ENCODE measurements at places on chromosomes 13 and 19.

DNA sequence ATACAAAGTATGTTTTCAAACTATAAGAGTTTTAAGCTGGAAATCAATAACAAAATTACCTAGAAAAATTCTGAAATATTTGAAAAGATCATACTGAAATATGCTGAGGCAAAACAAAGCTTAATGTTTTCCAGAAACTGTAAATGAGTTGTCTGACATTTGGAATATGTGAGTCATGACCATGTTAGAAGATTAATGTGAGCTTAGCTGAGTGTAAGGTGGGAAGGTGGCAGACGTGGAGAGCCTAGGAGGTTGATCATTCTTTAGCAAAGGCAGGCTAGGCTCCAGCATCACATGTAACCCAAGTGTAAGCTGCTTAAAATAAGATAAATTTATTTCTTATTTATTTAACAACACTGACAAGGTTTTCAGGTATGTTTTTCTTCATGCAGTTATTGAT lies 2086.1 kb upstream of the PCDH20 start:
- no peak for DNase-seq

- DNase-seq: no peak
These were observed 114.2 kb downstream of the RAP2A start for GRCh38 chr13:97548138-97548537.

- no peak for DNase-seq
These were observed 406.5 kb downstream of the IRS2 start for GRCh38 chr13:109379930-109380329.

DNA sequence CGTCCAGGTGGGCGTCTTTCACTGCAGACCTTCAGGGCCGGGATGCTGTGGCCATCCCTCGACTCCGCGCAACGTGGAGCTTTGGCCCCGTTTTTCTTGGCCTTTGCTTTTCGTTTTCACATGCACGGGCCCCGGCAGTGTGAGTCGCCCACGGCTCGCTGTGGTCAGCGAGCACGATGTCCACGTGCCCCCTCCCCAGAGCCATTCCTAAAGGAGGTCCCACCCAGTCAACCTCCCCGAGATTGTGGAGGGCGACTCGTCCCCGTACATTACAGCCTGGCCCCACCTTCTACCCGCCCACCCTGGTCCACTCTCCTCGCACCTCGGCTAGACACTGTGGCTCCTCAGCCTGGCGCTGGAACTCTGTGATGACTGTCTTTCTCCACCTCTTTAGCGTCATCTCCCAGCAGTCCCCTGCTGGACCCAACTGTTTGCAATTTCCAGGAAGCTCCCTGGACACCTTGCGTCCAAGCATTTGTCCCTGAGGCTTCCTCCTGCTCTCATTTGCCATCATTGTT lies 405 bp downstream of the ZNF446 start:
- no peak for DNase-seq

DNA sequence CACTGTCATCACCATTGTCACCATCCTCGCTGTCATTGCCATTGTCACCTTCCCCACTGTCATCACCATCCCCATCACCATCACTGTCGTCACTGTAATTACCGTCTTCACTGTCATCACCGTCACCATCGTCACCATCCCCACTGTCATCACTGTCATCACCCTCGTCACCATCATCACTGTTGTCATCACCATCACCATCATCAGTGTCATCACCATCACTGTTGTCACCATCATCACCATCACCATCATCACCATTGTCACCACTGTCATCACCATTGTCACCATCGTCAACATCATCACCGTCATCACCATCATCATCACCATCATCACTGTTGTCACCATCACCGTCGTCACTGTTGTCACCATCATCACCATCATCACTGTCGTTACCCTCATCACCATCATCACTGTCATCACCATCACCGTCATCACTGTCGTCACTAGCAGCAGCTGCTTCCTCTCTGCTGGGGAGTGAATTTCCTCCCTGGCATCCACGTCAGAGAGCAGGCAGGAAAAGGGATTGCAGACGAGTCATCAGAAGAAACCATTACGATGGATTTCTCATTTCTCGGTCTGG lies 27.3 kb downstream of the TMEM255B start:
- DNase-seq: no peak

DNA sequence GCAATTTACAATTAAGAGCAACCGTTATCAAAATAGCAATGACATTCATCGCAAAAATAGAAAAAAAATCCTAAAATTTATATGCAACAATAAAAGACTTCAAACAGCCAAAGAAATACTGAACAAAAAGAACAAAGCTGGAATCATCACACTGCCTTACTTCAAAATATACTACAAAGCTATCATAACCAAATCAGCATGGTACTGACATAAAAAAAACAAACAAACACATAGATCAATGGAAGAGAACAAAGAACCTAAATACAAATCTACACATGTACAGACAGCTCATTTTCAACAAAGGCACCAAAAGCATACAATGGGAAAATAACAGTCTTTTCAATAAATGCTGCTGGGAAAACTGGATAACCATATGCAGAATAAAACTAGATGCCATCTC lies 6.4 kb downstream of the ZNF562 start:
- no peak for DNase-seq

GRCh38 chr13:29936051-29936813 lies 85.8 kb upstream of the UBL3 start:
- DNase-seq: no peak

DNA sequence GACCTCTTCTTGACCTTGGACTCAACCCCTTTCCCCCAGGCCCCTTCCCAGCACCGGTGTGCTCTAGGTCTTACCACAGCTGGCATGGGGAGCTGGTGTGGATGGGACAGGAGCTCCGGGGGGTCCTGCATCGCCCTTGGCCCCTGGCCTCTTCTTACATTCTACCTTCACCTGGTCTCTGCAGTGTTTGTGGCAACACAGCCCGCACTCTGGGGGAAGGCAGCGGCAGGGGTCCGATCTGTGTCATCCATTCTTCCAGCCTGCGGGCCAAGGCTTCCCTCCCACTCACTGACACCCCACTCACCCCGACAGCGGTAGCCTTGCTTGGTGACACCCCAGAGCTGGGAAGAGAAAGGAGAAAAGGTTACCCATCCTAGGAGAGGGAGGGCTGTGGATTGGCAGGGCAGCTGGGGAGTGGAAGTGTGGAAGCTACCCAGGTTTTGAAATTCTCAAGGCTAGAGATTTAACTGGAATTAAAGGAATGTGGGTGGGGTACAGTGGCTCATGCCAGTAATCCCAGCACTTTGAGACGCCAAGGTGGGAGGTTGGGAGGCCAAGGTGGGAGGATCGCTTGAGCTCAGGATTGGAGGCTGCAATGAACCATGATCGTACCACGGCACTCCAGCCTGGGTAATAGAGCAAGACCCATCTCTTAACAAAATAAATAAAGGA lies 8.3 kb downstream of the FAM98C start:
- no peak for DNase-seq

- no peak for DNase-seq
These were observed 57.6 kb upstream of the ZNF507 start for GRCh38 chr19:32287811-32288227.

DNA sequence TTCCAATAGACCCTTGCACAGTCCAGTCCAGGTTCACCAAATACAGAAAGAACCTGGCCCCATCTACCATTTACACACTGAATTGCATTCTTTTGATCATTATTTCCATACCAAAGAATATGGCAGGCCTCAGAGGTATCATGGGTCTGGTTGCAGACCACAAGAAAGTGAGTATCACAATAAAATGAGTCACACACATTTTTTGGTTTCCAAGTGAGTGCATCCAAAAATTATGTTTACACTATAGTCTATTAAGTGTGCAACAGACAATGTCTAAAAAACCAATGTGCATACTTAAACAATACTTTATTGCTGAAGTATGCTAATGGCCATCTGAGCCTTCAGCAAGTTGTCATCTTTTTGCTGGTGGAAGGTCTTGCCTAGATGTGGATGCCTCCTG lies 105.3 kb downstream of the SPACA7 start:
- DNase-seq: no peak

- no peak for DNase-seq
These were observed 60.0 kb upstream of the LRCH1 start for GRCh38 chr13:46492946-46493345.

GRCh38 chr19:17076543-17076991 lies 990 bp downstream of the MYO9B start:
- no peak for DNase-seq

DNA sequence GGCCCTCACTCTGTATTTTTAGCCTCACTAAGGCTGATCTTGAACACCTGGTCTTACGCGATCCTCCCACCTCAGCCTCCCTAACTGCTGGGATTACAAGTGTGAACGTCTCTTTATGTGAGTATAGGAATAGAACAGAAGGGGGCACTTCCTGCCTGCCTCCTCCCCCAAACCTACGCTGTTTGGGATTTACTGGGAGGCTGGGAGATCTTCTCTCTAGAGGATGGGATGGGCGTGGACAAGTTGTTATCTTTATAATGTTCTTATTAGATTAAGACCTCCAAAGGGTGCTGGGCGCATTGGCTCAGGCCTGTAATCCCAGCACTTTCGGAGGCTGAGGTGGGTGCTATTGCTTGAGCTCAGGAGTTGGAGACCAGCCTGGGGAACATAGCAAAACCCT lies 2.9 kb upstream of the CSNK1G2 start:
- no peak for DNase-seq
